ENCODE measurements at places on chromosomes 7 and 10.
A peak's percentile ranks its signal among the peaks of the same experiment; 100 is the strongest.

- no peak for DNase-seq
Measured at GRCh38 chr10:127012071-127012768, 107.0 kb downstream of the DOCK1 start.

- DNase-seq: peak; percentile 49
Measured at GRCh38 chr10:95289003-95289920, 1.5 kb downstream of the PDLIM1 start.

- peak; percentile 33 for DNase-seq
Measured at GRCh38 chr10:97498841-97499560, at the start of gene UBTD1. Gene UBTD1 (plus strand): TSS chr10:97498924. CDS start chr10:97499204, 280 bp downstream.

GRCh38 chr10:99672884-99673283, 13.6 kb downstream of the ENTPD7 start:
- DNase-seq: no peak

GRCh38 chr10:114026189-114027040, 17.3 kb upstream of the ADRB1 start:
- DNase-seq: peak; percentile 72

- DNase-seq: peak; percentile 89
Measured at GRCh38 chr7:5773661-5774086, 7.8 kb downstream of the RNF216 start.

DNA sequence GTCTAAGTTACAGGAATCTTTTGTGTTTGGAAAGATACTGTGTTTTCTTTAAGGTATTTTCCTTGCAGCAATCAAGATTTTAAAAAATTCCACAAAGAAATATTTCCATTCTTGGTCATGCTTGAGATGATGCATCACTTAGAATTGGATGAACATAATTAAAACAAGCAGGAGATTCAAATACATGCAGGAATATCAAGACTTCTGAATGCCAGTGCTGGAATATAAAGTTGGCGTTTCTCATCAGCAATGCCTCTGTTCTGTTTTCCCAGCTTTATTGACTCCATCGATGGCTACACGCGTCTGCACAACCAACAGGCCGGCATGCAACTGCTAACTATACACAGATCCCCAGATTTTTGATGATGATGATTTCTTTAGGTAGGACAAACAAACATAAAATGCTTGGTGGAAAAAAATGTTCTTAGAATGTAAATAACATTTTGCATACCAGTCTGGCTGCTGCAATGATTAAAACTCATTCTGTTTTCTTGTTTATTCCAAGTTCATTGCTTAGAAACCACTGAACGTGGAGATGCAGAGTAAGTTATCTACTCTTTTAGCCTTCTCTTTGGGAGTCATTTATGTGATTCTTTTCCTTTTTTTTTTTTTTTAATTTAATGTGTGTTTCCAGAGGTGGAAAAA, 91.3 kb upstream of the FAM171A1 start:
- DNase-seq: no peak

DNA sequence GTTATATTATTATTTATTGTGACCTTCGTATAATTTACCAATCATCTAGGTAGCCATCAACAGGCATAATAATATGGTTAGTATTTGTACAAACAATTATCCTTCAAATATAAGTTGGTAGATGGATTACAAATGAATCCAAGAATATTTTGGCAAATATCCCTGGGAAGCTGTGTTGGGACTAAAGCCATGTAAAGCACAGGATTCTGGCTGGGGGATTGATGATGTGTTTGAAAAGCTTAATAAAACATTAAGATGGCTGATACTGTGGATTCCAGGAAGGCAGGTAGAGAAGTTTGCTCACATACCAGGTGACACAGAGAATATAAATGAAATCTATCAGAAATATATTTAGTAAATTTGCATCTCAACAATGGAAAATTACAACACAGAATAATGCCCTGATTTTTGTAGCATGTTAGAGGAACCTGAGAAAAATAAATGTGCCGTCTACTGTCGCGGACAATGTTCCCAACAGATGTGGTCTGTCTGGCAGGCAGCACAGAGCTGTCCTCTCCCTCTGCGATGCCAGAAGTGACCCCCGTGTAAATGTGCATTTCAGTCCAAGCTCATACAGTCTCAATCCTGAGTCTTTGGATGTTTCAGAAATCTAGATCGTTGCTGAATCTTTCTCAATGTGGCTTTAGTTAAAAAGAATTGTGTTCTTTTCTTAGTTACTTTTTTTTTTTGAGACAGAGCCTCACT, 125.0 kb downstream of the TEX36 start:
- DNase-seq: no peak

- no peak for DNase-seq
Measured at GRCh38 chr7:17481118-17481517, 182.7 kb downstream of the AHR start.

GRCh38 chr10:98852686-98853085, 383.0 kb downstream of the HPSE2 start:
- DNase-seq: no peak

GRCh38 chr10:61965703-61966395, 64.3 kb downstream of the ARID5B start:
- no peak for DNase-seq

- no peak for DNase-seq
Measured at GRCh38 chr10:72649291-72649690, 23.4 kb upstream of the MICU1 start.

DNA sequence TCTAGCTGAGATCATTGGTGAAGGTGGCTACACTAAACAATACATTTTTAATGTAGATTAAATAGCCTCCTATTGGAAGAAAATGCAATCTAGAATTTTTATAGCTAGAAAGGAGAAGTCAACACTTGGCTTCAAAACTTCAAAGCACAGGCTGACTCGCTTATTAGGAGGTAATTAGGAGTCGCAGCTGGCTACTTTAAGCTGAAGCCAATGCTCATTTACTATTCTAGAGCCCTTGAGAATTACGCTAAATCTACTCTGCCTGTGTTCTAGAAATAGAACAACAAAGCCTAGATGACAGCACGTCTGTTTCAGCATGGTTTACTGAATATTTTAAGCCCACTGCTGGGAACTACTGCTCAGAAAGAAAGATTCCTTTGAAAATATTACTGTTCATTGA, 101.6 kb upstream of the EEPD1 start:
- no peak for DNase-seq

DNA sequence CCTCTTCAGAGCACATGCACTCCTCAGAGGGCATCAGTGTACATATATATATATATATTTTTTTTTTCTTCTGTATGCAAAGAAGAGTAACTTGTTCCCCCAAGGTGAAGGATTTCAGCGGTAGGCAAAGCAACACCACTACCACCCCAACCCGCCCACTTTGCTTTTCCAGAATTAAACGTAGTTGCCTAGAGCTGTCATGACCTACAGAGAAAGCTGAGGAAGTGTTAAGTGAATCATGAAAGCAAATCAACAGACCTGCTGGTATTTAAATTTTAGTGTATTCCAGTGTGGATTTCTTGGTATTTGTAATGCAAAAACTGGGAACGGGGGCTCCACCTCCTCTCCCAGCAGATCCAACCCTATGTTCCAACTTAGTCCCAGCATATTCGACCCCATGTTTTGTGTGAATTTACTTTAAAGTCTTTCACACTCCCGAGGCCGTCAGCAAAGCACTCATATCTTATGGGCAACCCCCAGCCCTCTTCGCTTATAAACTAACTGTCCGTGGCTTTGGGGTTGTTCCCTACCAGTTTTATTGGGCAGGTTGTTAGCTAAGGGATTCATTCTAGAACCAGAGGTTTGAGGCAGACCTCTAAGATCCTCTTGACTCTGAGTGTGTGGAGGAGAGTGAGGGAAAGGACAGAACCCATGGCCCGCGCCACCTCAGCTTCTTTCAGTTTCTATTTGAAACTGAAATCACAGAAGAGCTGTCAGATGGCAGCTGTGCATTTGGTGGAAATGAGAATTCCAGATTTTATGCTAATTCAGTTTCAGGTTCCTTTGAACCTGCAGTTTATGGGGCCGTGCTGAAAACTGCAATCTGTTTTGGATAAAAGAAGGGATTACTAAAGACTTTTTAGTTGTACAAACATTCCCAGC, 450.2 kb upstream of the GALNT17 start:
- DNase-seq: no peak

- DNase-seq: no peak
Measured at GRCh38 chr10:413662-414071, 275.8 kb downstream of the DIP2C start.

DNA sequence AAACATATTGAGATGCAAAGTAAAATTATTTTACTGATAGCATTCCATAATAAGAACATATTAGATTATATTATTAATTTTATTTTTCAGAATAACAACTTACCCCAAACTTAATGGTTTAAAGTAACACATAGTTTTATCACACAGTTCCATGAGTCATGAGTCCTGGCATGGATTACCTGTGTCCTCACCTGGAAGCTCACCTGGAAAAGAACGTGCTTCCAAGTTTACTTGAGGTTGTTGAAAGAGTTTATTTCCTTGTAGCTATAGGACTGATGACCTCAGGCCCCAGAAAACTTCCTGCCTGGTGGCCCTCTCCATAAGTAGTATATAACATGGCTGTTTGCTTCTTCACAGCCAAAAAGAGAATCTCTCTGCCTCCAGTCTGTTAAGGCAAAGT, 254.6 kb downstream of the TFEC start:
- DNase-seq: no peak

DNA sequence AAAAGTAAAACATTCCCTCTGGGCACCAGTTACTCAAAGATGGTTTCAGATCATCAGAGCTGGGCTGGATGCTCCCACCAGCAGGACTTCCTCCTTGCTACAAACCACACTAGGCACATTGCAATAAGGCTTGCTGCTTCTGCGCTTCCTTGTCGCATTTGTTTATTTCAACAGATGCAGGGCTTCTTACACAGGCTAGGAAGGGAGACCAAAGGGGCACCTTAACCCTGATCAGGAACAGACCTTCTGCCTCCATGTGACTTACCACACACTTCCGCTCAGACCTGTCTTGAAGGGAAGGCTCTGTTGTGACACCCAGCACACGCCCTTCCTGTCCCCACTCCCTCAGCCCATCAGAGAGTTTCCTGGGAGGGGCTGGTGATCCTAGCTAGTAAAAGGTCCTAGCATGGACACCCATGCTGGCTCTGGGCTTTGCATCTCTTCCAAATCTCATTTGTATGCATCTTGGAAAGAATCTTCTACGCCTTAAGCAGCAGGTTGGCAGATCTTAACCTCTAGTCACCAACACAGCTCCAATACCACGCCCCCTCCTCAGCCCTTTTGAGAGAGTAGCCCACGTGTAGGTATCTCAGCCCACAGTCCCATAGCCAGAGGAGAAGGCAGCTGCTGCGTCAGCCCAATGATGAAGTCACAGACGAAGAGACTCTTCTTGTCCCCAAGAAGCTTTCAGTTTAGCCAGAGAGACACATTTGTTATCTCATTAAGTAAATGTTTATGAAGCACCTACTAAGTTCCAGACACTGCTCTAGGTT, 47.1 kb upstream of the SVIL start:
- peak; percentile 15 for DNase-seq

DNA sequence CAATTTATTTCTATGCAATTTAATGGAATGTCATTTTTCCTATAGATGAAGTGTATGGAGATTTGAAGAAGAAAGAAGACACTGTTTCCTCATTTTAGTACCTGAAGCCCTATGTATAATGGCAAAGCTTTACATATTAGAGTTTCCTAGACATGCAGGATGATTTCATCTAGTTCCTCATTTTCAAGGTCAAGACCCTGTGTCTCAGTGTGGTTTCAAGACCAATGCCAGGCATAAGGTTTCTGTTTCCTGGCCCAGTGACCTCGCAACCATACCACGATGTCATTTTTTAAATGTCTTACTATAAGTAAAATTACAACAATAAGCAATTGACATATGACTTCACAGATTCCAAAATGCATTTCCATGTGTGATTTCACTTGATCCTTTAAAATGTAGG, 336.5 kb upstream of the PRKCQ start:
- no peak for DNase-seq

DNA sequence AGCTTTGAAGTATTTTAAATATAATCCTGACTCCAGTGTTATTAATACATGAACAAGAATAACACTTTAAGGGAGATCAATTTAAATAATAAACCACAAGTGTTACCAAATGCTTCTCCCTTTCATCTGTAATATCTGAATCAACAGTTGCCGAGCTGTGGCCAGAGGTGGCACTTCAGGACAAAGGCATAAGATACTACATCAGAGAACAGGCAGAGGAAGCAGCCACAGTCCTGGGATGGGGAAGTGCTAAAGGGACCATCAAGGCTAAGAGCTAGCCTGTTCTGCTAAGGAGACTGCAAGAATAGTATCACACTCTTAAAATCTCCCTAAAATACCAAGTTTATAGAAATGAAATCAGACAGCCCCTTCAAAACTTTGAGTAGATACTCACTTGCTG, 378.2 kb upstream of the PRKCQ start:
- DNase-seq: no peak

DNA sequence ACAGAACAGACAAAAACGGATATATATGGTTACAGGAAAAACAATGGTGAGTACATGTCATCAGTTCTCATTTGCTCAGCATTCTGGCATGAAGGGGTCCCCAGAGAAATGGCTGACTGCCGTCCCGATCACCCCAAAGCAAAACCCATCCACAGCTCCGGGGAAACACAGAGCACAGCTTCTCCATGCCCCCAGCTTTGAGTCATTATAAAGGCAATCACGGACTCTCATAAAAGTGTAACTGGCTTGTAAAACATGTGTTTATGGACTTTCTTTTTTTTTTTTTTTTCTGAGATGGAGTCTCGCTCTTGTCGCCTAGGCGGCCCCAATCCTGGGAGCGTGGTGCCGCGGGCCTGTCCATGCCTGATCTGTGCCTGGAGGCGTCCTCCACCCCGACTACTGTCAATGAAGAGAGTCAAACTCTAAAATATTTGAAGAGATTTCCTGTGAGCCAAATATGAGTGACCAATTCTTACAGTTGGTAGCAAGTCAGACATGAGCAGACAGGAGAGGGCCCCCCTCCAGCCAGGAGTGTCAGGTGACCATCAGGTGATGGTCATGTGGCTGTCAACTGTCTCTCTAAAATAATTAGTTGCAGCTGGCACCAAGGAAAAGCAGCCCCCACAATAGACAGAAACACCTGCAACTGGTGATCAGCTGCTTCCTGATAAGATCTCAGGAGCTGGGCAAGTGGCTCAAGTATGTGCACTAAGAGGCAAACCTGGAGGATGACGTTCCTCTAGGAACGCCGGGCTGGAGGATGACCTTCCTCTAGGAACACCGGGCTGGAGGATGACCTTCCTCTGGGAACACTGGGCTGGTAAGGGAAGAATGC, 21.7 kb upstream of the NOM1 start:
- no peak for DNase-seq

DNA sequence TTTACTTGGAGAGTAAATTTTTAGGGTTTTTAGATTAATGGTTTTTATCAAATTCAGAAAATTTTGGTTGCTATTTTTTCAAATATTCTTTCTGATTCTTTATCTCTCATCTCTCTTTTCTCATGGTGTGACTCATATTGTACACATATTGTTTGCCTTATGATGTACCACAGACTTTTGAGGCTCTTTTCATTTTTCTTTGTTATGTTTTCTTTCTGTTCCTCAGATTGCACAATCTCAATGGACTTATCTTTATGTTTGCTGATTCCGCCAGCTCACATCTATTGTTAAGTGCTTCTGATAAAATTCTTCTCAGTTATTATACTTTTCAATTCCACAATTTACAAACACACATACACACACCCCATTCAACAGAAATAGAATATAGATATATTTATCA, 168.2 kb upstream of the IGFBP3 start:
- DNase-seq: no peak

GRCh38 chr10:27948186-27948585, 50.7 kb downstream of the ODAD2 start:
- DNase-seq: no peak
